ENCODE measurements at places on chromosomes 2 and 18.
A peak's percentile ranks its signal among the peaks of the same experiment; 100 is the strongest.

- DNase-seq = peak; percentile 36
Observed at GRCh38 chr2:64797881-64798575, 144.3 kb upstream of the SERTAD2 start.

DNA sequence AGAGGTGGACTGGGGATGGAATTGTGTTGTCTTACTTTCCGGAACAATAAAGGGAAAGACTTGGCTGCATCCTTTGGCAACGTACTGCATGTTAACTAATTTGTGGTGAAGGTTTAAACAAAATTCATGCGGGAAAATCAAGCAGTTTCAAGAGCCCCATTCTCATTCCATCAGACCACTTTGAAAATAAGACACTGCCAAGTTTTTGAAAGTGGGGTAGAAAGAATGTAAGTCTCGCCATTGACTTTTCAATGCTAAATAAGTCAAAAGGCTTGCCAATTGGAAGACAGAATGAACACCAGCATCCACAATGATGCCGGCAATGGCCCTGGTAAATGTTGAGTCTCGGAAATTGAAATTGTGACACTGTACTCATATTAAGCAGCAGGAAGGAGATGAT lies 322.0 kb downstream of the RND3 start:
- DNase-seq = peak; percentile 27

GRCh38 chr2:176134035-176134434 lies 4.5 kb downstream of the HOXD8 start:
- no peak for DNase-seq

DNA sequence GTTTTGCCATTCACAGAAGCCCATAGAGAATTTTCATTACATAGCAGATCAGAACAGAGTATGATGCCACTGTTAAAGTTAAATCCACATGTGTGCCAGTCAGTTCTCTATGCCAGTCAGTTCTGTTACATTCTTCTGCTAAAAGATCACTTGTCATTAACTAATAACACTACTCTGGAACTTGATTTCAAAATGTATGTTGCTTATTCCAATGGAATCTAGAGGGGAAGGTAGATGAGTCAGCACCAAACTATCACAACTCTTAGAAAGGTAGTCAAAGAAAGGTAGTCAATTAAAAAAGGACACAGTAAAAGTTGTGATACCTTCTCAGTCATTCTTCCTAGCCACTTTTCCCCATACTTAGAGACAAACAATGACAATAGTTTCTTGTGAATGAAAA lies 1214.4 kb downstream of the LRP1B start:
- no peak for DNase-seq

- DNase-seq = peak; percentile 80
Observed at GRCh38 chr2:178397002-178397605, 53.9 kb downstream of the PRKRA start.

GRCh38 chr2:21981127-21981526 lies 857.4 kb downstream of the TDRD15 start:
- DNase-seq = no peak

DNA sequence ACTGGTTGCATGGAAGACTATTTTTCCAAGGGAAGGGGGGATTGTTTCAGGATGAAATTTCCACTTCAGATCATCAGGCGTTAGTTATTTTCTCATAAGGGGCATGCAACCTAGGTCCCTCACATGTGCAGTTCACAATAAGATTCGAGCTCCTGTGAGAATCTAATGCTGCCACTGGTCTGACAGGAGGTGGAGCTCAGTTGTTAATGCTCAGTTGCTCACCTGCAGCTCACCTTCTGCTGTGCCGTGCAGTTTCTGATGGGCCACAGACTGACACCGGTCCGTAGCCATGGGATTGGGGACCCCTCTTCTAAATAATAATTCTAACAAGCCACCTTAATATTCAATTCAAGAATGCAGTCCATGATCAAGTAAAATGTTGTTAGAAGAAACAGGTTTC lies 34.9 kb downstream of the PLCL1 start:
- no peak for DNase-seq

DNA sequence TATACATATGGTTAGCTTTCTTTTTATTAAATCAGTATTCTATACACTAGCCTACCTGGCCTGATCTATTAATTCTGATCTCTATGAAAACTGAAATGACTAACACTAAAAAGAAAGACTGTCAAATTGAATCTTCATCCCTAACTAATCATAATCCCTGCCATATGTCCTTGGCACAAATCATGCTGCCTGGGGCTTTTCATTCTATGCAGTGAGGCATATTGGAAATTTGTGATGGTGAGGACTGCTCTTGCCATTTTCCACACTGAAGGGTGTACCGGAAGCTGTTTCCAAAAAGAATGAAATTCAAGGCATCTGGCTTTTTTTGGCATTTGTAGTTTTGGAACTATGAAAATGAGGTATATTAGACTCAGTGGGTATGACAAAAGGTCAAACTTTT lies 39.7 kb downstream of the RAPGEF4 start:
- DNase-seq = no peak

DNA sequence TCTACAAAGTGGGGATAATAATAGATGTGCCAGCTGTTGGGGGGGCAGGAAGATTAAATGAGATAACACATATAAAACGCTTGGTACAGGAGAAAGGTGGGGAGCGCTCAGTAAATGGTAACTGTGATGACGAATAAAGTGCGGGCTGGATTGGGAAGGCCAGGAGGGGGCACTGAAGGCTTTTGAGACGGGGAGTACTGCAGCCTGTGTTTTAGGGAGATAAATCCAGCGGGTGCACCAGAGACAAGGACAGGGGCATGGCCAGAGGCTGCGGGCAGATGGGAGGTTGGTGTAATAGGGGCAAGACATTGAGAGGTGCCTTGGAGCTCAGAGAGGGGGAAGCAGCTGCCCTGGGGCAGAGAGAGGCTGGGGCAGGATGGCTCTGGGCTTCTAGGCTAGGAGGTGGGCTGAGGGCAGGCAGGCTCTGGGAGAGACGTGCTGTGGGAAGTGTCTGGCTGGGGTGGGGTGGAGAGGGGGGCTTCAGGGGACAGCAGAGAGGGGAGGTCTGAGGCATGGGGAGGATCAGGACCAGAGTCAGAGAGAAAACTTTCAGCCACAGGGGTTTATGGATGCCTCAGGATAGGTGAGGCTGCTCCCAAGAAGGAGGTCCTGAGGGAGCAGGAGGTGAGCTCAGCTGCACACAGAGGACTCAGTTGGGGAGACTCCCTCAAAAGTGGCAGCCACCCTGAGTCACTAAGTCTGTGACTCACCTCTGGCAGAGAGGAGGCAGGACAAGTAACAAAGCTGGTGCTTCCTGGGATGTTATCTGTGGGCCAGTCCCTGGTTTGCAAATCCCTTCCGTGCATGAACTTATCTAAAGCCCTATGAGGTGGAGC lies 18.8 kb downstream of the TEX44 start:
- DNase-seq = no peak

GRCh38 chr18:52670896-52671295 lies 330.9 kb downstream of the DCC start:
- peak; percentile 57 for DNase-seq

DNA sequence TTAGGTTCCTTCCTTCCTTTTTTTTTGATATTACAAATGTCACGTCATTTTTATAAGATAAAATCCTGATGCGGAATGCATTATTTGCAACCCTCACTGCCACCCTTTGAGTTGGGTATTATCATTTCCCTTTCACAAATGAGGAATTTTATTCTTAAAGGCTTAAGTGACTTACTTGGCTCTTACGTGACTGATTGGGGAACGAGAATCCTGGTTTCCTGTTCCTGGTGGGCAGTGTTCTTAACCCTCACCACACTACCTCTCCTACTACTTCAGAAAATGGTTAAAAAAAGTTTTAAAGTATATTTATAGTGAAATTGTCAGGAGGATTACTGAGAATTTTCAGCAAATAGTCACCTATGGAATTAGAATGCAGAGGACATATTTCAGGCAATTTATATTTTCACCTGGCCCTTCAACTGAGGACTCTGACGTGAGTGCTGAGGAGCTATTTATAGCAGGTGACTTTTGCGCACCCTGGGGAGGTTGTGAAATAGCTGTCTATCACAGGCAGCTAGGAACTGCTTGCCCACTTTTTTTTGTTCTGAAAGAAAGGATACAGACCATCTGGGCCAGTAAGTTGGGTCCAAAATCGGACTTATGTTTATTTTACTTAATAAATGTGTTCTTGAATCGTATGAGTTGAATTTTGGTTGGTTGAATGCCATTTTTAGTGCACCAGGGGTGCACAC lies 18.7 kb upstream of the RASGRP3 start:
- DNase-seq = no peak

- DNase-seq = no peak
Observed at GRCh38 chr2:66548422-66548821, 113.5 kb downstream of the MEIS1 start.

GRCh38 chr2:217326238-217327022 lies 466.6 kb upstream of the TNP1 start:
- DNase-seq = no peak
